ENCODE measurements at places on chromosomes 5 and 9.

GRCh38 chr9:127926906-127927200 is 3.7 kb downstream of the PIP5KL1 start:
- no peak for DNase-seq
- peaks cover 40% of the 10 kb centered on the region for H3K4me1 ChIP-seq

GRCh38 chr9:123420592-123421111 is 64.7 kb downstream of the CRB2 start:
- no peak for DNase-seq
- no peak overlapping the region for H3K27ac ChIP-seq
- H3K4me1 ChIP-seq = no peaks in the 10 kb centered on the region
- no peak overlapping the region for H3K4me3 ChIP-seq

DNA sequence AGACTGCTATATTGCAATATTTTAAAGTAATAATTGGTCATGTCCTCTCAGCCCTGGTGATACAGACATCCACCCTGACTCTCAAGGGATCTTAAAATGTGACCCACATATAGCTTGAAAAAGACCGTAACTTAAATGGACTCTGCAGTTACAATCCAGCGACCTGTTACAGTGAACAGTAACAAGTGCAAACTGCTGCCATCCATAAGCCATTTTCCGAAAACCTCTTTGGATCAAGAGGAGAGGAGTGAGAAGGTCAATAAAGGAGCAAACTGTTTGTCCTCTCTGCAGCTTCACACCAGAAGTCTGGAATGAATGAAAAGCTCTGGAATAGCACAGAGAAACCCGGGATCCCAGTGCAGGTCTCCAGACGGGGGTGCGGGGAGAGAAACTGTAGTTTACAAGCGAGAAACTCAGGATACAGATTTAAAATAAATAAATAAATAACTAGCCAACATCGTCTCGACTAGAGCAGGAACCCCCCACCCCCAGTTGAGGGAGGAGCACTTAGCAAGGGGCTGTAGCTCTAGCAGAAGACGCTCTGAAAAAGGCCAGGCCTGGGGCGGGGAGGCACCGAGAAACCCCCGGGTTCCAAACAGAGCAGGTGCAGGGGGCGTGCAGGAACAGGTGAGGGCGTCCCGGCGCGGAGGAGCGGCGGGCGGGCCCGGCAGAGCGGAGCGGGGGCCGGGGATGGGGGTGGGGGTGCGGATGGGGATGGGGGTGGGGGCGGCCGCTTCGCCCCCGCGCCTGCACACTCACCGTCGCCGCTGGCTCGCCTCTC is 572 bp downstream of the ZDHHC21 start:
- no peak for DNase-seq
- peaks cover 24% of the 10 kb centered on the region for H3K4me1 ChIP-seq
- peaks cover 26% of the 10 kb centered on the region for H3K36me3 ChIP-seq
- peak overlapping the region; percentile 58 for H3K27ac ChIP-seq
- H3K27me3 ChIP-seq = no peaks in the 10 kb centered on the region
- H3K4me3 ChIP-seq = peak overlapping the region; percentile 90

- H3K4me1 ChIP-seq = no peaks in the 10 kb centered on the region
- H3K4me3 ChIP-seq = no peak overlapping the region
- H3K27ac ChIP-seq = no peak overlapping the region
- DNase-seq = no peak
Measured at GRCh38 chr9:138013836-138014562, 136.4 kb downstream of the CACNA1B start.

DNA sequence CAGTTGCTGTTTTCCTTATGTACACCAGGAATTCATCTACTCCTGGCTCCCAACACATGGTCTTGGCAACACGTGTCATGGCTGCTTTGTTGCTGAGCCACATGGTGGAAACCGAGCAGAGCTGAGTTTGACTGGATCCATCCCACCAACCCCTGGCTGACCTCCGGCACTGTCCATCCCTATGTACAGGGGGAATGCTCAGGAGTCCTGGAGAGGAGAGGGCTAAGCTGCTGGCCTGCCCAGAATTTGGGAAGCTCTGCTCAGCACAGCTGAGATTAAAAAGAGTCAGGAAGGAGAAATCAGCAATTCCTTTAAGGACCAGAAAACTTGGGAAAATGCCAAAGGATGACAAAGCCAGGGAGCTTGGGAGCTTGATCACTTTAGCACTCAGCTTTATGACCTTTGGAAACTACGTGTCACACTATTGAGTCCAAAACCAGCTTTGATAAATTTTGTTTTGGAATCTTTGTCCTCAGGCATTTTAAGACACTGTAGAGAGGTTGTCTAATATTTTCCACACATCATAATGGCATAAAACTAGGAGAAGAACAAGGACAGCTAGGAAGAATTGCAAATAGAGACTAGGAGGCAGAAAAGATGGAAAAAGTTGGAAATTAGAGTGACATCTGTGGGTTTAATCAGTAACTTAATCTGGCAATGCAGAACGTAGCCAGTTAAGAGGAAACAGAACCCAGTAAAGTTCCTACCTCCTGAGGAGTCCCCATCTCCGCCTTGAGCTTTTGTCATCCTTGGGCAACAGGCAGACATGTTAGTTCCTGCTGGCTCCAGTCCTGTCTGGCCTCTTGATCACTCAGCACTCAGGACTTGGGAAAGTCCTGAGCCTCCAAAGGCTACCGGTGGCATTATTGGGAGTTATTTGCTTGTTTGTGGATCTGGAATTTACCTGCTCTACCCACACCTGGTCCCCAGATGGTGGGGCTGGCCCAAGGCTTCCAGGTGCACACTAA is 62.5 kb upstream of the PLPP1 start:
- H3K36me3 ChIP-seq = no peaks in the 10 kb centered on the region
- H3K4me1 ChIP-seq = peaks cover 64% of the 10 kb centered on the region
- H3K27me3 ChIP-seq = no peaks in the 10 kb centered on the region

DNA sequence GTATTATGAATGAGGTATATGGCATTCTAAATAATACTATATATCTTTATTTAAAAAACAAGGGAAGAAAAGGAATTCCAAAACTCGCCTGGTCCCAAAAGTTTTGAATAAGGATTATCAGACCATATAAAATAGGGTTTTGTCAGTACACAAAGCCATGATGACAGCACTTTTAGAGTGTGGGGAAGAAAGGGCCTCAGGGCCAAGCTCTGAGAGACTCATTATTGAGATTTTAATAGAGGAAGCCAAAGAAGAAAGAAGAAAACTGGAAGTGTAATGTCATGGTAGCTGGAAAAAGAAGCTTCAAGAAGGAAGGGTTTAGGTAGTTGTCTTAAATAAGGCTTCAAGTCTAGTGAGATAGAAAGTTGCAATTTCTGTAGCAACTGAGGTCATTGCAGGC is 53.0 kb downstream of the FCHO2 start:
- H3K27ac ChIP-seq = no peak overlapping the region
- no peaks in the 10 kb centered on the region for H3K4me1 ChIP-seq
- H3K27me3 ChIP-seq = no peaks in the 10 kb centered on the region
- no peak overlapping the region for H3K4me3 ChIP-seq
- no peak for DNase-seq
- H3K36me3 ChIP-seq = peaks cover 27% of the 10 kb centered on the region

- no peaks in the 10 kb centered on the region for H3K27me3 ChIP-seq
- no peak overlapping the region for H3K27ac ChIP-seq
- no peak overlapping the region for H3K4me3 ChIP-seq
- DNase-seq = no peak
- peaks cover 27% of the 10 kb centered on the region for H3K4me1 ChIP-seq
Measured at GRCh38 chr9:105248691-105249090, 4.2 kb downstream of the SLC44A1 start.

GRCh38 chr9:92894711-92895362 is 17.0 kb upstream of the ZNF484 start:
- no peaks in the 10 kb centered on the region for H3K36me3 ChIP-seq
- H3K4me3 ChIP-seq = no peak overlapping the region
- DNase-seq = no peak
- H3K27ac ChIP-seq = no peak overlapping the region

DNA sequence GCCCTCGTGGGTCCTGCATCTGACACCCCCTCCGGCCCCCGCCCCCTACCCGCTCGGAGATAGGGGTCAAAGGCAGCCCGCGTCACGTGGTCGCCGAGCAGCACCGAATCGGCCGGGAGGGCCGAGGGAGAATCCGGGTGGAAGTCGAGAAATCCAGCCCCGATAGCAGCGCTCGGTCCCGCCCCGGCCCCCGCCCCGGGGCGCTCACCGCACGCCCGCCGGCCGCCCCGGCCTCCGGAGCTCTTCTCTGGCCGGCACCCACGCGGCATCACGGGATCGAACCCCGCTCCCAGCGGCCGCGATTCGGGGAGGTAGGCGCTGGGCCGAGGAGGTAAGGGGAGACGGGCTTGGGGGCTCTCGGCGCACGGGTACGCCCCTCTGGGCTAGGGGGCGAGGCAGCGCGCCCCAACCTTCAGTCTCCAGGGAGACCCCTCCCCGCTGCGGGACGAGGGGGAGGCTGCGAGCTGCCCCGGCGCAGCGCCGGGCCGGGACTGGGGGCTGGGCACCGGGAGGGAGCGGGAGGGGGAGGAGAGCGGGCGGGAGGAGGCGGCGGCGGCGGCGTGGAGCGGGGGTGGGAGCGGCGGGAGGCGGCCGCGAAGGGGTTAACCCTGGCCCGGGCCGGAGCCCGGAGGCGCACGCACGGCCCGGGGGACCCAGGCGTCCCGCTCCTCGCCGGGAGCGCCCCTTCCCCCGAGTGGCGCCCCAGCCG is 22.1 kb upstream of the NDST1 start:
- H3K36me3 ChIP-seq = no peaks in the 10 kb centered on the region
- peaks cover 56% of the 10 kb centered on the region for H3K4me1 ChIP-seq
- DNase-seq = peak; percentile 72
- no peaks in the 10 kb centered on the region for H3K27me3 ChIP-seq

GRCh38 chr5:73895471-73895870 is 269.5 kb downstream of the ARHGEF28 start:
- H3K36me3 ChIP-seq = no peaks in the 10 kb centered on the region
- H3K27me3 ChIP-seq = peaks cover 4% of the 10 kb centered on the region
- DNase-seq = no peak
